ENCODE measurements at places on chromosomes 7 and 10. TPM values are rescaled to one million over a fixed set of nuclear protein-coding genes. Genes with fewer than 3 reads are reported as not detected.

DNA sequence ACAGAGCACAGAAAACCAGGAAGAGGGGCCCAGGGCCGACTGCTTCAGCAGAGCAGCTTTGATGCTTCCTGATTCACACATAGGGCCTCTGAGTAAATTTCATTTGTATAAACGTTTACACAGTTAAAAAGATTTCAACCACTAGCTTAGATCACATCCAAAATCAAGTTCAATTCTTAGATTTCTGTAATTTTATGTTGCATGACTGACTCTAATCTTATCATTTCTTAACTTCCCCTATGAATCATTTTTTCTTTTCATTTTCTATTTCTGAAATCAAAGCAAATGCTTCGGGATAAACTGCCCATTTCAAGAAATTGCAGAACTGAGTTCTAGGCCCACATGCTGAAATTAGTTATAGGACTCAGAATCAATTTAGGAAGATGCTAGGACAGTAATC lies 224.7 kb downstream of the INHBA start:
- no peak overlapping the region for H3K4me3 ChIP-seq
- H3K27me3 ChIP-seq = no peaks in the 10 kb centered on the region
- H3K4me1 ChIP-seq = no peaks in the 10 kb centered on the region
- H3K27ac ChIP-seq = no peak overlapping the region
- DNase-seq = no peak
- H3K36me3 ChIP-seq = no peaks in the 10 kb centered on the region

- no peaks in the 10 kb centered on the region for H3K36me3 ChIP-seq
- no peak overlapping the region for H3K27ac ChIP-seq
- no peak for DNase-seq
- no peaks in the 10 kb centered on the region for H3K4me1 ChIP-seq
- no peaks in the 10 kb centered on the region for H3K27me3 ChIP-seq
These were observed 61.9 kb downstream of the SEM1 start for GRCh38 chr7:96647733-96648132.

- H3K27me3 ChIP-seq = no peaks in the 10 kb centered on the region
- no peak overlapping the region for H3K27ac ChIP-seq
- DNase-seq = no peak
- no peak overlapping the region for H3K4me3 ChIP-seq
- H3K36me3 ChIP-seq = no peaks in the 10 kb centered on the region
These were observed 6.9 kb upstream of the NOBOX start for GRCh38 chr7:144410441-144410840.

- H3K4me3 ChIP-seq = no peak overlapping the region
- peaks cover 26% of the 10 kb centered on the region for H3K4me1 ChIP-seq
- H3K27ac ChIP-seq = peak overlapping the region; percentile 40
- no peaks in the 10 kb centered on the region for H3K36me3 ChIP-seq
- no peaks in the 10 kb centered on the region for H3K27me3 ChIP-seq
These were observed 26.7 kb upstream of the CRHR2 start for GRCh38 chr7:30708983-30709382.

- no peaks in the 10 kb centered on the region for H3K36me3 ChIP-seq
- H3K27me3 ChIP-seq = no peaks in the 10 kb centered on the region
- no peaks in the 10 kb centered on the region for H3K4me1 ChIP-seq
- H3K4me3 ChIP-seq = no peak overlapping the region
- H3K27ac ChIP-seq = no peak overlapping the region
These were observed 14.1 kb upstream of the SOSTDC1 start for GRCh38 chr7:16479591-16479990.

Gene PNLIPRP2
- not detected for total RNA-seq

Gene ASAH2
- total RNA-seq = 0.36 TPM

DNA sequence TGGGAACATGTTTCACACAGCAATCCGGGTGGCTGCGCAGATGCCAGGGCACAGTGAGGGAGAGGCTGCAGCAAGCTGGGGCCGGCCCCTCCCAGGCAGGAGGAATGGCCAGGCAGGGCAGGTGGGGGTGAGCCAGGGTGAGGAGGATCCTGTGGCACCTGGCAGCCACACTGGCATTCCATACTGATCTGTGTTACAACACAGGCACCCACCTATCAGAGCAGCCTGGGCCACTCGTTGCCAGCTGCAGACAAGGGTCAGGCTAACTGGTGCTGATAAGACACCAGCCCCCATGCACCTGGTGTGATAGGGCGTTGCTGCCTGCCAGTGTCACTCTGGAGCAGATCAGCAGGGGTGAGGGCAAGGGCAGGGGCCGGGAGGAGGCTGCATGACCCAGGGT lies 16.6 kb upstream of the RET start:
- no peak overlapping the region for H3K4me3 ChIP-seq
- no peak for DNase-seq
- no peaks in the 10 kb centered on the region for H3K4me1 ChIP-seq
- H3K27ac ChIP-seq = no peak overlapping the region

- no peak overlapping the region for H3K27ac ChIP-seq
- peaks cover 26% of the 10 kb centered on the region for H3K4me1 ChIP-seq
- H3K4me3 ChIP-seq = no peak overlapping the region
- DNase-seq = no peak
- H3K27me3 ChIP-seq = no peaks in the 10 kb centered on the region
These were observed 30.9 kb downstream of the SMURF1 start for GRCh38 chr7:99112979-99113378.

Gene SLC13A1
- not detected for total RNA-seq

- peaks cover 37% of the 10 kb centered on the region for H3K4me1 ChIP-seq
- H3K27me3 ChIP-seq = no peaks in the 10 kb centered on the region
- H3K36me3 ChIP-seq = no peaks in the 10 kb centered on the region
These were observed 411.2 kb downstream of the KCNMA1 start for GRCh38 chr10:77226452-77226851.

DNA sequence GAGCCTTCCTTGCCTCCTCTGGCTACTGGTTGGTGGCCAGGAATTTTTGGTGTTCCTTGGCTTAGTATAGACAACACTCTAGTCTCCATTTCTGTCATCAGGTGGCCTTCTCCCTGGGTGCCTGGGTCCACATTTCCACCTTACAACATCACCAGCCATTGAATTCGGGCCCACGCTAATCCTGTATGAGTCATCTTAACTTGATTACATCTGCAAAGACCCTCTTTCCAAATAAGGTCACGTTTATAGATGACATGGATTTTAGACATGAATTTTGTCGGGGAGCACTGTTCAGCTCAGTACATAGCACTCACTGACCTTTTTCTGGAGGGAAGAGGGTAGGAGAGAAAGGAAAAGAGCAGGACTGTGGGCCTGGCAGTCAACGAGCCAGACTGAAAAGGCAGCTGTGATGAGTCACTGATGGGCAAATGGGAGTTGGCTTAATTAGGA lies 39.4 kb downstream of the MMRN2 start:
- H3K36me3 ChIP-seq = peaks cover 31% of the 10 kb centered on the region
- no peak overlapping the region for H3K4me3 ChIP-seq
- H3K4me1 ChIP-seq = peaks cover 3% of the 10 kb centered on the region
- peak overlapping the region; percentile 36 for H3K27ac ChIP-seq

Gene VSTM4
- 1.8 TPM for total RNA-seq

GRCh38 chr10:52740913-52741675 lies 31.5 kb downstream of the MBL2 start:
- no peak overlapping the region for H3K4me3 ChIP-seq
- H3K4me1 ChIP-seq = no peaks in the 10 kb centered on the region
- no peaks in the 10 kb centered on the region for H3K27me3 ChIP-seq
- H3K36me3 ChIP-seq = no peaks in the 10 kb centered on the region
- H3K27ac ChIP-seq = no peak overlapping the region

DNA sequence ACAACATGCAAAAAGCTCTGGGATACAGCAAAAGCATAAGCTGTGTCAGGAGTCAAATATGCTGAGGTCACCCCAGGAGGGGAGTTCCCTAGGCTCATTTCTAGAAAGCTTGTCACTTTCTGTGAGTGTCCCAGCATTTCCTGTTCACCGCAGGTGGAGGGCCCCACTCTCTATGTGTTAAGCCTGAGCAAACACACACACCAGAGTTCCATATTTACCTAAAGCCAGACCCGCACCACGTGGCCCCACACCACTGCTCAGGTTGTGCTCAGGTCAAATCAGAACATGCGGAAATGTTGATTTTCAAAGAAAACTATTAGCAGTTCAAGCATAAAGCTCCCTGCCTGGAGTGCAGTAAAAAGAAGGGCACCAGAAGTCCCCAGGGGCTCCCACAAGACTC lies 259.6 kb upstream of the PPP2R2D start:
- DNase-seq = no peak
- H3K4me1 ChIP-seq = no peaks in the 10 kb centered on the region
- H3K4me3 ChIP-seq = no peak overlapping the region
- peaks cover 3% of the 10 kb centered on the region for H3K27me3 ChIP-seq
- H3K27ac ChIP-seq = no peak overlapping the region

Gene NPSR1
- total RNA-seq = not detected

- H3K27me3 ChIP-seq = no peaks in the 10 kb centered on the region
- H3K27ac ChIP-seq = peak overlapping the region; percentile 44
- H3K4me3 ChIP-seq = peak overlapping the region; percentile 51
These were observed 744 bp upstream of the BICC1 start for GRCh38 chr10:58511765-58512490.

GRCh38 chr10:77361831-77362230 lies 275.8 kb downstream of the KCNMA1 start:
- H3K27me3 ChIP-seq = no peaks in the 10 kb centered on the region
- no peak for DNase-seq
- H3K4me1 ChIP-seq = peaks cover 15% of the 10 kb centered on the region
- H3K27ac ChIP-seq = no peak overlapping the region

GRCh38 chr7:7919449-7919945 lies 49.1 kb upstream of the GLCCI1 start:
- H3K36me3 ChIP-seq = no peaks in the 10 kb centered on the region
- no peak for DNase-seq
- H3K4me3 ChIP-seq = no peak overlapping the region

DNA sequence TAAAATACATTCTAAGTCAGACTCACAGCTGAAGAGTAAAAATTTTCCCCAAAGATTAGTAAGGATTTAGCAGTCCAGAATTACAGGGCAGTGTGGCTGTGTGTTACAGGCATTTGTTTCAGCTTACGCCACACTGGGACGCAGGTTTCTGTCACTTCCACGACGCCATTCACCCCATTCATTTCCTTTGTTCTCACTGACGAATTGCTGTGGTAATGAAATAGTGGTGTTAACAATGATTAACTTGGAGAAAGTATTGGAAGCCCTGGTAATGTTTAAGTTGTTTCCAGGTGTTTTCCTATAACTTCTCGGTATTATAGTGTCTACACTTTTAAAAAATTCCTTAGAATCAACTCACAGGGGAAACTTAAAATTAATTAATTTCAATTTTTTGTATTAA lies 370.9 kb downstream of the SH2D4B start:
- H3K27ac ChIP-seq = no peak overlapping the region
- H3K36me3 ChIP-seq = no peaks in the 10 kb centered on the region
- no peaks in the 10 kb centered on the region for H3K4me1 ChIP-seq
- no peak overlapping the region for H3K4me3 ChIP-seq

Gene GBX1
- not detected for total RNA-seq

DNA sequence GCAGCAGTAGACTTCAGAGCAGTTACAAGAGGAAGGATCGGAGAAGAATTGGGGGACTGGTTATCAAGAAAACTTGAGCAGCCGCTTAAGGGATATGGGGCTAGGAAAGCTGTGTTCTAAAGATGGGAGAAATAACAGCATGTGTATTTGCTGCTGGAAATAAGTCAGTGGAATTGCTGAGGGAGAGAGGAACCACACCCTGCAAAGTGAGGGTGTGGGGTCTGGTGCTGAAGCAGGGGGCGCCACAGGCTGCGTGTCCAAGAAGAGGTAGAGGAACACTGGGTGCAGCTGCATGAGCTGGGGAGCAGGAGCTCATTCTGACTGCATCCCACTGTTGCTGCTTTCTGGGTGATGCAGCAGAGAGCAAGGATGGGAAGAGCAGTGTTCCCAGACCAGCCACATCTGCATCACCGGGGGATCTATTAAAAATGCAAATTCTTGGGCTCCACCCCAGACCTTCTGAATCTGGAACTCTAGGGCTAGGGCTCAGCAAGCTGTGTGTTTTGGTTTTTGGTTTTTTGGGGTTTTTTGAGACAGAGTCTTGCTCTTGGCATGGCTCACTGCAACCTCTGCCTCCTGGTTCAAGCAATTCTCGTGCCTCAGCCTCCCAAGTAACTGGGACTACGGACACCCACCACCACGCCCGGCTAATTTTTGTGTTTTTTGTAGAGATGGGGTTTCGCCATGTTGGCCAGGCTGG lies 97.1 kb upstream of the DNAJB6 start:
- H3K27ac ChIP-seq = no peak overlapping the region
- DNase-seq = no peak
- no peaks in the 10 kb centered on the region for H3K36me3 ChIP-seq
- no peaks in the 10 kb centered on the region for H3K4me1 ChIP-seq
- no peaks in the 10 kb centered on the region for H3K27me3 ChIP-seq
- H3K4me3 ChIP-seq = no peak overlapping the region

GRCh38 chr10:75593692-75594556 lies 162.5 kb downstream of the LRMDA start:
- no peaks in the 10 kb centered on the region for H3K36me3 ChIP-seq
- H3K27me3 ChIP-seq = no peaks in the 10 kb centered on the region
- H3K4me1 ChIP-seq = no peaks in the 10 kb centered on the region
- no peak overlapping the region for H3K27ac ChIP-seq

Gene MMD2
- total RNA-seq = not detected

GRCh38 chr10:117167789-117168674 lies 29.3 kb upstream of the KCNK18 start:
- no peak overlapping the region for H3K4me3 ChIP-seq
- H3K4me1 ChIP-seq = peaks cover 2% of the 10 kb centered on the region
- no peaks in the 10 kb centered on the region for H3K36me3 ChIP-seq
- no peak overlapping the region for H3K27ac ChIP-seq
- no peak for DNase-seq
- H3K27me3 ChIP-seq = peaks cover 89% of the 10 kb centered on the region

DNA sequence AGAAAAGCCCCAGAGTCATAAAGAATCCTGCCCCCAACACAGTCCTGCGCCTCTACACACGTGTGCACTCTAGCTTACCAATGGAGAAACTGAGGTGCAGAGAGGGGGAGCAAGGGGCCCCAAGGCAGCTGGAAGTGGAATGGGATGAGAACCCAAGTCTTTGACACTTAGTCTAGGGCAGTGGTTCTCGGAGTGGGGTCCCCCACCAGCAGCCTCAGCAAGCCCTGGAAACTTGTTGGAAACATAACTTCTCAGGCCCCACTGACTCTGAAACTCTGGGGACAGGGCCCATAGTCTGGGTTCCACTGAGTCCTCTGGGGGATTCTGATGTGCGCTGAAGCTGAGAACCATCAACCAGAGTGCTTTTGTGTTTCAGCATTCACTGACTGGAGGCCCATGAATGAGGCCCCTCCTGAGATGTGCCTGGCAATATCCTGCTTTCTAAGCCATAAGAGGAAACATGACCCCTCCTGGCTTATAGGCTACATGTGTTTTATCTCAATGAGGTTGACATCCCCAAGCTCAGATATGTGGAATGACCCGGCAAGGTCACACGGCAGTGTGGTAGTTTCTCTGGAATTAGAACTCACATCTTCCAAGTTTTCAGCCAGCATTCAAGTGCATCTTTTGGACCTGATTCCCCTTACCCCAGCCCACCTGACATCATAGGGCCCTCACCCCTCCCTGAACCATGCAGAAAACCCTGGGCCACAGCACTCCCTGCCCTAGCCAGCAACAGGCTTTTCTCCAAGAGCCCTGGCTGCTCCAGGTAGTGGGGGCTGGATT lies 147.3 kb upstream of the PCBD1 start:
- H3K4me3 ChIP-seq = no peak overlapping the region
- DNase-seq = no peak
- no peak overlapping the region for H3K27ac ChIP-seq
- H3K36me3 ChIP-seq = no peaks in the 10 kb centered on the region
- peaks cover 4% of the 10 kb centered on the region for H3K4me1 ChIP-seq

Gene ITIH5
- total RNA-seq = 7.8 TPM
